ENCODE measurements at places on chromosomes 2 and 18.

DNA sequence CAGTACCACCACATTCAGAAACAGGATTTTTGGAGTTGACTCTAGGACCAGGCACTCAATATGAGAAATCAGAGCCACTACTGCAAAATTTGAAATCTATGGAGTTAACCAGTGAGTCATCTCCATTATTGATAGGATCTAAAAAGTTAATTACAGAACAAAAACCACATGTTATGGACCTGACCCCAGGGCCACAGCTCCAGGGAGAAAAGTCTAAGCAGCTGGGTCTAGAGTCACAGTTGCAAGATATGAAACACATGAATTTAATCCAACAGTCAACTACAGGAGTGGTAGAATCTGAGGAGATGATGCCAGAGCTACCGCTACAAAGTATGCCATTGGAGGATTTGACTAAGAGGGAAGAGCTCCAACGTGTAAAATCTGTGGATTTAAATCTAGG lies 13.4 kb upstream of the ZNF512 start:
- no peak for DNase-seq

DNA sequence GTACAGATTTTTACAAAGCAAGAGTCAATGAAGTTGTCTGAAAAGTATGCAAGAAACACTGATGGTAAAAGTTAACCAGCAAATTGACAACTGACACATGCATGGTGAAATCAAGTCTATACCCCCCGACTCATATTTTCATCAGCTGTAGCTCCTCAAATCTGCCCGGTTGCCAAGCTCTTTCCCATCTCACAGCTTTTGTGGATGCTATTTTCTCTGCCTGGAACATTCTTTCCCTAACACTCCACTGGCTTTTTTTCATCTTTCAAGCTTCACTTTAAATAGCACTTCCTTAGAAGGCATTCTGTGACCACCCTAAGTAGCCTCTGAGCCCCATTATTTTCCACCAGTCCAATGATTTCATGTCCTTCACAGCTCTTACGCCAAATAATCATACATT lies 18.1 kb downstream of the NBAS start:
- no peak for DNase-seq

DNA sequence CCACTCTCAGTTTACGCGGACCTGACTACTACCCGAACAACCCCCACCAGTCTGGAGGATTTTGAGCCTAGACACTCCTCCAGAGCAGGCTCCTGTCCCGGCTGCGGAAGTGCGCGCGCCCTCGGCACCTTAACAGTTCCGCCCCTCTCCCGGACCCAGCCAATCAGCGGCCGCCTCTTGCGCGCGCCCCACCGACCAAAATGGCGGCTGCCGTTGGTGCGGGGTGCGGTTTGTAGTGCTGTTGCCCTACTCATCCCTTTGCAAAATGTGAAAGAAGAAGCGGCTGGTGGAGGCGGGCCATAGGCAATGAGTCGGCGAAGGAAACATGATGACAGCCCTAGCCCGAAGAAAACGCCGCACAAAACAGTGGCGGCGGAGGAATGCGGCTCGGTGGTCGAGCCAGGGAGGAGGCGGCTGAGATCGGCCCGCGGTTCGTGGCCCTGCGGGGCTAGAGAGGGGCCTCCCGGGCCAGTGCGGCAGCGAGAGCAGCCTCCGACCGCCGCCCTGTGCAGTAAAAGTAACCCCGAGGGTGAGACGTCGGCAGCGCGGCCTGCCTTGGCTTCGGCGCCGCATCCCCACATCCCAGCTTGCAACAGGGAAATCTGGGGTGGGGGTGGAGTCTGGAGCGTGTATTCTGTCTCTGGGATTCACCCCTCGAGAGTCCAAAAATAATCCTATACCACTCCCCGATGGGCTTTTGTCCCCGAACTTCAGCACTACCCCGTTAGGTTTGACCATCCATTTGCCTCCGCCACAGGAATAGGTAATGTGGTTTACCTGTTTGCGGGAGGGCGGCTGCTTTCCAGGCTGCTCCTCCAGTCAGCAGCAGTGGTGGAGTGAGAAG lies at the start of gene ETAA1:
ETAA1 (plus strand) TSS at position 191 of the 844 bp plus-strand sequence; CDS start at position 307, 116 bp downstream.
- peak; percentile 90 for DNase-seq

GRCh38 chr2:137168552-137168951 lies 403.2 kb downstream of the THSD7B start:
- DNase-seq: no peak

DNA sequence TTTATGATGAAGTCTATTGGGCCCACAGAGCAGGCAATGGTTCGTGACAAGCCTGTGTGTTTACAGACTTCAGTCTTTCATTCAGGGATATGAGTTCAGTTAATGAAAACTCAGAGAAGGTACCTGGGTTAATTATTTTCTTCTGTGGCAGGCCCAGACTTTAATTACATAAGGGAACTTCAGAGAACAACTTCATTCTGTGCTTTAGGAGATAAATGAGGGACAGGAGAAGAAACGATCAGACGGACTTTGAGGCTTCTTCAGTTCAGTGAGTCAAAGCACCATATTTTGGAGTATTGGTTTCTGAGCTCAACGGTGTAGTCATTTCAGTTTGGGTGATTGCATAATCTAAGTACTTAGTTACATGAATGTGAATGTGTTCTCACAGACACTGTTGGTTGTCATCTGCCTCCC lies 203.0 kb upstream of the KCNJ3 start:
- no peak for DNase-seq

DNA sequence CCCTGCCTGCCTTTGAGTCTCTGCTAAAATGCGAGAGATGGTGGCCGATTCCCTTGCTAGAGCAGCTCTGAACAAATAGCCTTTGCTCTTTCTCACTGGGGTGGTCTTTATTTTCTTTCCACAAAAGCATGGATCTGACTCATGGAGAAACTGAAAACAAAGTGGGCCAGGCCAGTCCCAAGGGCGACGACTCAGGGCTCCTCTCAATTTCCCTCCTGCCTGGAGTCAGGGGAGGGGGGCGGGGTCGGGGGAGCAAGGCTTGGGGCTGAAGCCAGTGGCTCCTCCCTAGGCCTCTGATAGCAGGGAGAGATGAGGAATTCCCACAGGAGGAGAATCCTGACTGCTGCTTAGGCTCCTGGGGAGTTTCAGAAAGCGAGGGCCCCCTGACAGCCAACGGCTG lies 17.1 kb upstream of the IL1R2 start:
- no peak for DNase-seq

DNA sequence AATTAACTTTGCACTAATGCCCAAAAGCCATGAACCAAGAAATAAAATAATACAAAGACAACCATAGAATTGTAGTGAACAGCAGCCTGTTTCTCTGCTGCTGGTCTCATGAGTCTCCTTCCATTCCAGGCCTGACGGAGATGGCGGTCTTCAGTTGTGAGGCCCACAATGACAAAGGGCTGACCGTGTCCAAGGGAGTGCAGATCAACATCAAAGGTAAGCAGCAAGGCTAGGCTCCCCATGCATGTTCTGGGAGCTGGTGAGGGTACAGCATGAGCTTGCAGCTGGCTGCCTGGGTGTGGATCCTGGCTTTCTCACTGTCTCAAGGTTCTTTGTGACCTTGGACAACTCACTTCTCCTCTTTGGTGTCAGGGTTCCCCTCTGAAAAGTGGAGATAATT lies 66.7 kb downstream of the MERTK start:
- DNase-seq: no peak

GRCh38 chr2:3267869-3268704 lies 109.5 kb downstream of the EIPR1 start:
- DNase-seq: no peak

DNA sequence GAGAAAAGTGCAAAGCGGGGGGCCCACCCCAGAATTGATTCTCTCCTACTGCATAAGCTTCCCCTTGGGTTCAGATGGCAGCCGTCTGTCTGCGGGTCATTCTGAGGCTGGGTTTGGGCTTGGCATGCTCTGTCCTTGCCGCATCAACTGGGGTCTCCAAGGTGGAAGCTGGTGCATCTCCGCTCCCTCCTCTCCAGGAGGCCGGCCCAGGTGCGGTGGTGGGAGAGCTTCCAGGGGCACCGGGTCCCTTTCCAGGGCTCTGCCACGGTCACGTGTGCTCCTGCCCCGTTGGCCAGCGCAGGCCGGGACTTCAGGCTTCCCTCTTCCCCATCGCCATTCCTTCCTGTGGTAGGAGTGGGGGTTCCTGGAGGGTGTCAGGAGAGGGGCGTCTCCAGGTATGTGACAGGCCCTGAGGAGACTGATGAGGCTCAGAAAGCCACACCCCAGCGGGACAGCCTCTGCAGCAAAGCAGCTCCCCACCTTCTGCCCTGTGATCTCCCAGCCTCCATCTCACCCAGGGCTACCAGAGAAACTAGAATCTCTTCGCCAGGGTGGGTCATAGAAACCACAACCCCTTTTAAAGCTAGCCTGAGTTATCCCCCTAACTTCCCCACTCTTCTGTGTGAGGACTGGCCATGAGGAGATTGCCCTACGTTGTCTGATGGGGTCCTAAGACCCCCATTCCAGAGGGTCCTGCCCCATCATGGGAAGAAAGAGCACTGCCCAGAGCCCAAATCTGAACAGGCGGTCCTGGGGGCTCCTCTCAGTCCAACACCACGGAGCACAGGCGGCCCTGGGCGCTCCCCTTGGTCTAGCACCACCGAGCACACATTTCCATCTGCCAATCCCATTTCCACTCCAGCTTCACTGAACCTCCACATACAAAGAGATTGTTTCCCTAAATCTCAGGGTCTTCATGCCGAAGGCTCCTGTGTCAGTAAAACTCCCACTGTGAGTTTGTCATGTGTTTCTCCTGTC lies 76.6 kb downstream of the SLC66A2 start:
- no peak for DNase-seq

DNA sequence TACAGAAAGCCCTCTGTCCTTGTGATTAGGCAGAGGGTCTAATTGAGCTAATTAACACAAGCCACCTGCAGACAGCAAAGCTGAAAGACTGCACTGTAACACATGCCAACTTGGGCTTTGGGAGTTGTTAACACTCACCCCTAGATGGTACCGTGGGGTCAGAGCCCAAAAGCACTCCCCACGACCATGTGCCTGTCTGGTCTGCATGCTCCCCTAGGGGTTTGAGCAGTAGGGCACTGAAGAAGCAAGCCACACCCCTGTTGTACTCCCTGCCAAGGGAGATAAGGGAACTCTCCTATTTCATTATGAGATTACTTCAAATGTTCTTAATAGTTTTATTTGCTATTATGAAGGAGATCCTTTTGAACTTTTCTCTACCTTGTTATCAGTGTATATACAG lies 560.1 kb upstream of the FSHR start:
- DNase-seq: no peak

GRCh38 chr18:10381951-10382350 lies 72.5 kb upstream of the APCDD1 start:
- no peak for DNase-seq

- no peak for DNase-seq
Observed at GRCh38 chr2:58768715-58769080, 527.6 kb upstream of the FANCL start.

DNA sequence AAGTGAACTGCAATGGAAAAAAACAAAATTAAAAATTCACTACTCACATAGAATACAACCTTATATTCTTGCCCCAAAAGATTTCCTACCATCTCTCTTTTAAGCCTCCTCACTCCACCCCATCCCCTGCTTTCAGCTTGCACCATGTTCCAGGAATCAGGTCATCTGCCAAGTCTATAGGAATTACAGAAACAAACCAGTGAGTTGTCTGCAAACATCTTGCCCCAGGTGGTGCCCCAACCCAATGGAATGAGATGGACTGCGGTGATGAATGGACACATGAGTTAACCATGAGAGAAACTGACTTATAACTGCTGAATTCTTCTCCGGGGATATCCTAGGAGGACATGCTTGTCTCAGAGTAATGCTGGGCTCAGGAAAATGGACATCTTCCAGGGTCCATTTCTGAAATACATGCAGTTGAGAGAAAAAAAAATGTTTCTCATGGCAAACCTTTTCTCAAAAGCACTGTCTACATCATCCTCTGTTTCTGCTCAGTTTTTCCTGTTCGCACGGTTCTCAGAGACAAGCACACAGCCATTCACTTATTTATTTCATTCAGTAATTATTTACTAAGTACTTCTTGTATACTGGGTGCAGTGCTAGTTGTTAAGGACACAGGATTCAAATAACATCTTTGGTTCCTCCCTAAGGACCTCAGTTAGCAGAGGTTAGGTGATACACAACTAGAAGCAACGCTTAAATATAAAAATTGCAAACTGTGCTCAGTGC lies 350.0 kb downstream of the RND3 start:
- no peak for DNase-seq

GRCh38 chr18:67997496-67997895 lies 481.0 kb upstream of the DSEL start:
- DNase-seq: no peak

- no peak for DNase-seq
Observed at GRCh38 chr2:10775021-10775780, 37.4 kb downstream of the PDIA6 start.

- DNase-seq: no peak
Observed at GRCh38 chr2:187500585-187501359, 52.7 kb upstream of the CALCRL start.

DNA sequence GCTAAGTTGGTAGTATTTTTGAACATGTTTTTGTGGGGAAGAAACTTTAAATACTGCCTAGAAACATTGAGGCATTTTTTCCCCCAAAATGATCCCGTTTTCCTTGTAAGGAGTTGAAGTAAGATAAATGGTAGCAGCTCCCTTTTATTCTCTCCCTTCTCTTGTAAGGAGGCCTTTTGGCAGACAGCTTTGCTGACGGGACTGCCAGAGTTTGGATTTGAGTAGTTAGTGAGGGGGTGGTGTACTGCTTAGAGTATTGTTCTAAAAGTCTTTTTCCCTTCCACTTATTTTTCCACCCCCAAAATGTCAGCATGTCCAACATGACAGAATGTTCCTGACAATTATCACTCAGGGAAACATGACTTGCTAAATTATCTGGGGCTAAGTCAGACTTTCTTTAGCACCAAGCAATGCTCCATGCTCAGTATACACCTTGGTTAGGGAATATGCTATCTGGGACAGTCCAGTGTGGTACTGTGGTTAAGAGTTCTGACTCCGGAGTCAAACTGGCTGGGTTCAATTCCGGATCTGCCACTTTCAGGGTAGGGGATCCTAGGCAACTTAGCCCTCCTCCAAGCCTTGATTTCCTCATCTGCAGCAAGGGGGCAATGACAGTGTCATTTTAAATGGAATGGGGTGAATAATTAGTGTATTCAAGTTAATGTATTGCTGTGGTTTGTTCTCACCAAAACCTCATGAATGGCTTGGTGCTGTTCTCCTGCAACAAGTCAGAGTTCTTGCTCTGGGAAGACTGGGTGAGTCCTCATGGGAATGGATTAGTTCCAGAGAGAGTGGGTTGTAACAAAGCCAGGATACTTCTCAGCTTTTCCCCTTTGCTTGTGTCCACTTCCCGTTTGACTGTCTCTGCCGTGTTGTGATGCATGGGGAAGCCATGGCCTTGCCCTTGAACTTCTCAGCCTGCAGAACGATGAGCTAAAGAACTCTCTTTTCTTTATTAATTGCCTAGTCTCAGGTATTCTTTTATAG lies 116.2 kb downstream of the TANC1 start:
- DNase-seq: no peak

- peak; percentile 62 for DNase-seq
Observed at GRCh38 chr18:55510809-55511208, 77.2 kb downstream of the TCF4 start.

DNA sequence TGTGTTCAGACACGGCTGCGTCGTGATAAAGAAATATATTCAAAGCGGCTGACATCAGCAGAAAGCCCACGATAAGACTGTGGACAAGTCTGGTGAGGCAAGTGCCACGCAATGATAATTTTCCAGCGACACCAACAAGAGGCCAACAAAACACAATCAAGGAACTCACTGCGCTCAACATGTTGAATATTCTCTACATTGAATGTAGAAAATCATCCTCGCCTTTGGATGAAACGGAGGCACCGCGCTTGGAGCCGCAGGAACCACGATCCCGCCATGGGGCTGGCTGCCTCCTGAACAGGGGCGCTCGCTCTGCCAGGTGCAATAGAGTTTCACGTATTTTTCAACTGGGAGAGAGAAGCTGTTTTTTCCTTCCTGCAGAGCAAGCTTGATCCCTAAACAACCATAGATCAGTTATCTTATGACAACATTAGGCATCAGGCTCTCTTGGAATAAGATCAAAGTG lies 220.3 kb downstream of the ATAD2B start:
- no peak for DNase-seq

Measured in muscle of arm (tissue), 14 donors.